ENCODE measurements at places on chromosomes 5 and 9.

DNA sequence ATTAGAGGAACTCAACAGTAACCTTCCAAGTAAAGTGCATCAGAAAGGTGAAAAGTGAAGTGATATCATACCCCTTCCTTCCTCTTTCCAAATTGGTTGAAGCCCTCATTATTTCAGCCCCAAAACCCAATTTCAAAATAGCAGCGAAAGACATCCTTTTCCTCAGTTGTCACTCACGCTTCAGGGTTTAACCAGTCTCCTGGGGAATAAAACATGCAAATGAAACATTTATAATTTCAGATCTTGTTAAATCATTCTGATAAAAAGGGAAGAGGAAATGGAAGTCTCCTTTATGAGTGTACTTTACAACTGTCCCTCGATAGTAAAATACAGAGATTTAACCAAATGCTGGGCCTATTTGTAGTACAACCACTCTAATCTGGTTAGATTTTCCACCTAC, 22.5 kb downstream of the TRPM6 start:
- no peak for DNase-seq

GRCh38 chr9:26358836-26359235, 533.8 kb downstream of the CAAP1 start:
- DNase-seq = no peak

- DNase-seq = no peak
These were observed 415.1 kb downstream of the SPOCK1 start for GRCh38 chr5:137084016-137084415.

DNA sequence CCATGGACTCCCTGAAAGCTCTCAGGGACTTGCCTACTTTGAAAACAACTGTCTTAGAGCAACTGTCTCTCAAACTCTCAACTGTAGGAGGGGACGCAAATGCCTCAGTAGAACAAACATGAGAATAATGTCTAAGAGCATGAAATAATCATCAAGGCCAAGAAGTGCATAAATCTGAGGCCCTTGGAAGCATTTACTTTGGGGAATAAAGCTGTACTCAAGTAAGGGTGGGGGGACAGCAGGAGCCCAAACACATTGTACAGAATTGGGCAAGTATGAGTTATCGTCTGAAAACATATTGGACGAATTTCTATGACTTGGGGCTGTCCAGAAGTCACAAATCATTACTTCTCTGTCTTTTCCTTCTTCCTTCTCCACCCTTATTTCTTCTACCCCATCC, 96.3 kb upstream of the HMHB1 start:
- DNase-seq = no peak

DNA sequence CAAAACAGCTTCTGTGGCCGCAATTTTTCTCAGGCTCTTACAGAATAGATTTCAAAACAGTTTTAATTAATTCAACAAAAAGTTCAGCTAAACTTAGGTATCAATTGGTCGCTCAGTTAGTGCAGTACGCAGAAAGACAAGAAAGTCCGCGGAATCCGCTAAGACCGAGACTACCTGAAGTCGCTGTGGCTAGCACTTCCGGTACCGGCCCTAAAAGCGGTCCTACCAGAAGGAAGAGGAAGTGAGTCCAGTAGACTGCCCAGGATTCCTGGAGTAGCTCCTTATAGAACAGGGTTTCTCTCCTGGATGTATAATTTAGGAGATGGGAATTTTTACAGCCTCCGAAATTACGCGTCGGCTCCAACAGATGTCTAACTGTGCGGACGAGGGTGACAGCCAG, 16.6 kb upstream of the PCDHB2 start:
- DNase-seq = no peak
